Fibroblast of pulmonary artery (primary cell): ENCODE measurements at places on chromosomes 4 and X.
A peak's percentile ranks its signal among the peaks of the same experiment; 100 is the strongest.

- peak; percentile 3 for DNase-seq
Observed at GRCh38 chr4:110735686-110736085, 112.8 kb upstream of the PITX2 start.

DNA sequence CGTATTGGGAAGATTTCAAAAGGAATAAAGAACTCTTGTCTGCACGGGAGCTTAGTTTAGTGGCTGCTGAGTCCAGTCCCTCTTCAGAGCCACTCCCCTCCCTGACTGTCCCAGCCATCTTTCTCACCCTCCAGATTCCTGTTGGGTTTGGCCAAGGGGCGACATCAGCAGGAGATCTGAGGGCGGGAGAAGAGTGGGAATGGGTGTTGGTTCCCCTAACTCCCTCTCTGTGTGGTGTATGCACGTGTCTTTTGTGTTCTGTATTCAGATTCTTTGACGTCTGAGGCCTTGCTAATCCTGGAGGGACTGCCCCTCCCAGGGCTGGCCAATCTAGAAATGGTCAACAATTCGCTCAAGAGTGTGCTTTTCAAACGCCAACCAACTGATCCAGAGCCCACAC lies 37.4 kb downstream of the CYTL1 start:
- DNase-seq, result no peak

DNA sequence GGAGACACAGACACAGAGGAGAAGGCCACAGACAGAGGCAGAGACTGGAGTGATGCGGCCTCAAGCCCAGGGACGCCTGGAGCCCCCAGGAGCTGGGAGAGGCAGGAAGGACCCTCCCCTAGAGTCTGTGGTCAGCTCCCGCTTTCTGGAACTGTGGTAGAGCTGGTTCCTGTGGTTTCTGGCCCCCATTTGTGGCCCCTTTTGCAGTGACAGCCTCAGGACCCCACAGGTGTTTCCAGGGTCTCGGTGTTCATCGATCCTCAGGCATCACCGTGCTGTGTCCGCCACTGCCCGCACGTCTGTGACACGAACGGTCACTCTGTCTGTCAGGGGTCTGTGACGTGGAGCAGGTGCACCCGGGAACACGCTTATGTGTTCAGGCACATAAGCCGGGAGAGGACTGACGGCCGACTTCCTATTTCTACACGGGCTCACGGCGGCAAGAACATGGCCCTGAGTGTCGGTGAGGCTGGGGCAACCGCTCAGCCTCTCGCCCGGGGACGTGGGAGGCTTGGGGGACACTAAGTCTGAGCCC lies 7.9 kb downstream of the GTPBP6 start:
- no peak for DNase-seq

GRCh38 chrX:72079607-72080006 lies 52.1 kb downstream of the RTL5 start:
- DNase-seq, result peak; percentile 44

DNA sequence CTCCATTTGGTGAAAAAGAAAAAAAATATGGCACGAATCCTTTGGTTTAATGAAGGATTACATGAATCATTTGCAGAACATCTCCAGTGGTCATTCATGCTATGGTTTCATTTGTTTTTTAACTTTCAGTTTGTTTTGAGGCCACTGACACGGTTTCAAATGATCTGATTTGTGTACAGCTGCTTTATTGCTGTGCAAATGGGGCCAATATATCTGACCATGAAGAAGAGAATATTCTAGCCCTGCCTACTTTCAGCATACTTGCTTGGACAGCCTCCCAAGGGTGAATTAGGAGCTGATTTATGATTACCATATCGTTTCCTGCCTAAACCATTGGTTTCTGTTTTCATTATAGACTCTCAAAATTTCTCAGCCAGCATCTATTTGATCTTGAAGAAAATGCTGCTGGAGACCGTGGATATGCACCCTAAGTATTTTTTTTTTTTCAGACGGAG lies 30.7 kb downstream of the SPARCL1 start:
- no peak for DNase-seq

GRCh38 chr4:153513596-153513995 lies 47.4 kb downstream of the TMEM131L start:
- DNase-seq, result peak; percentile 51
